ENCODE measurements at places on chromosomes 13 and 19.

DNA sequence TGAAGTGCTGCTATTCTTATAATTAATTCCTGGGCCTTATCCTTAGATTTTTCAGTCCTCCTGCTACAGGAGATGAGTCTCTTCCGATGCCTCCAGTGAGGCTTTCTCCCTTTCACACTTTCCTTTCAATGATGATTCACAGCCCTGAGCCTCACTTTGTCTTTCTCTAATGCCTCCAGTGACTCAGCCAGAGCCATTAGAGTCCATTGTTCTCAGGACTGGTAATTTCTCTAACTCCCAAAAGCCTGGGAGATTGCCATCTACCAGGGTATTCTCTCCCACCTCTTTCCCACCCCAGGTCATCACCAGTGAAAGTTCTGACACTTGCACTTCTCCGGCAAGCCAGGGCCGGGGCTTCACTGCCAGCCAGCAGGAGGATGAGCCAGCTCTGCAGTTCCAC lies 49.6 kb upstream of the ARGLU1 start:
- DNase-seq, result no peak

DNA sequence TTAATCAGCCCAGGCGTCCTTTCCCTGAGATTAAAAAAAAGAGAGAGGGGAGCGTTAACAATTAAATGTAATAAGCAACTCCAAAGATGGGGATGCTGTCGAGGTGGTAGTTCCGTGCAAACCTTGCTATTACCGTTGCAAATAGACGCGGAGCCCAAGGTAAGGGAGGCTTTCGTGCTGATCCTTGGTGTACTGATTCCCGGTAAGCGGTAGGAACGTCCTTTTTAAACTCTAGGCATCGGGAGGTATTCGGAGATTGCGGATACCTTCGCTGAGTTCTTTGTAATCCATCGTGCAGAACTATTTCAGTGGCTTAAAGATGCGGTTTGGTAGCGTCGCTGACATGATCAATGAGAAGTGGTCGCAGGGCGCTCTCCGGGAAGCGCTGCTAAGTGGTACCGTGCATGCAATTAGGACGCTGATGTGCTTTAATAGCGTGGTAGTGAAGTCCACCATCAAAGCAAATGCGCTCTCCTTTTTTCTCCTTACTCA lies 3.1 kb downstream of the SLITRK5 start:
- no peak for DNase-seq

DNA sequence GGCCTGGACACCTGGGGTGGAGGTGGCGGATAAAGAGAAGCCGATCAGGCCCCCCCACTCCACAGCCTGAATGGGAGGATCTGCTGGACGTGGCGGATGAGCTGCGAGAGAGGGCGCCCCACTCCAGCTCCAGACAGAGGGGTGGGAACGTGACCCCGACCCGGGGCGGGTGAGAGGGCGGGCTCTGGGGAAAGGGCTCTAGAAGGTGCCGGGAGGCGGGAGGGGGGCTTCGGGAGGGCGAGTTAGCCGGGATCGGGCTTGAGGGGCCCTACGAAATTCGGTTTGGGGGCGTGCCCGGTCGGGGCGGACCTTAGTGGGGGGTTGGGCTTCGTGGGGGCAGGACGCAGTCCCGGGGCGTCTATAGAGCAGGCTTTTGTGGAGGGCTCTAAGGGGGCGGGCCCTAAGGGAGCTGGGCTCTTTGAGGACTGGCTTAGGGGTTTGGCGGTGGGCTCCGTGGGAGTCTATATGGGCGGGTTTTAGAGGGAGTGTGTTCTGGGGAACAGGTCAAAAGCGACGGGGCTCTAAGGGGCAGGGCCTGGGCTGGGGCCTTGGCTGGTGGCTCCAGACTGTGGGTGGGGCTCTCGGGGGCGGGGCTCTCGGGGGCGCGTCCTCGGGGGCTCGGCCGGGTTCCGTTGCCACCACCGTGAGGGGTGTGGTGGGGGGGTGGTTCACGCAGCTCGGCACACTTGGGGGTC lies 4.1 kb upstream of the NANOS3 start:
- DNase-seq, result no peak

DNA sequence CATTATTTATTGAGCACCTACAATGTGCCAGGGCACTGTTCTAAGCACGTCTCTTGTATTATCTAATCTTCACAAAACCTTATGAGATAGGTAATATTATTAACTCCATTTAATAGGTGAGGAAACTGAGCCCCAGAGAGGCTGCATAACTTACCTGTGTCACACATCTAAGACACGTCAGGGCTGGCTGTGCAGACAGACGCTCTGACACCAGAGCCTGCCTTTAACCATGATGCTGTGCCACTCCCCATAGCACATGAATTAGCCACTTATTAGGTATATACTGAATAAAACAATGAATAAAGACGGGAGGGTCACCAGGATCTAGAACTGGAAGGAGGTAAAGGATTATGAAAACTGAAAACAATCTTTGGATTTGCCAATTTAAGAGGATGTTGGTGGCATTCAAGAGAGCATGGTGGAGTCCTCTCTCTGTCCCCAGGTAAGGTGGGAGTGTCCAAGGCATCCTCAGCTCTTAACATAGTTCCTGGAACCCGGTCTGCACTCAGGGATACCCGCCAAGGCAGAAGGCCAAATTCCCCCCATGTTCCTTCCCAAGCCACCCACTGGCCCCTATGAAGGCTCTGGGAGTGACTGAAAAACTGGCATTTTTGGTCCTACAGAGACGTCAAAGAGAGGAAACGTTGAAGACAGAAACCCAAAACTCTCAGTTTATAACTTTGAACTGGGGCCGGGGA lies 479.7 kb downstream of the FOXO1 start:
- no peak for DNase-seq

- DNase-seq, result no peak
These were observed 5.5 kb upstream of the CTXN1 start for GRCh38 chr19:7931221-7932061.

DNA sequence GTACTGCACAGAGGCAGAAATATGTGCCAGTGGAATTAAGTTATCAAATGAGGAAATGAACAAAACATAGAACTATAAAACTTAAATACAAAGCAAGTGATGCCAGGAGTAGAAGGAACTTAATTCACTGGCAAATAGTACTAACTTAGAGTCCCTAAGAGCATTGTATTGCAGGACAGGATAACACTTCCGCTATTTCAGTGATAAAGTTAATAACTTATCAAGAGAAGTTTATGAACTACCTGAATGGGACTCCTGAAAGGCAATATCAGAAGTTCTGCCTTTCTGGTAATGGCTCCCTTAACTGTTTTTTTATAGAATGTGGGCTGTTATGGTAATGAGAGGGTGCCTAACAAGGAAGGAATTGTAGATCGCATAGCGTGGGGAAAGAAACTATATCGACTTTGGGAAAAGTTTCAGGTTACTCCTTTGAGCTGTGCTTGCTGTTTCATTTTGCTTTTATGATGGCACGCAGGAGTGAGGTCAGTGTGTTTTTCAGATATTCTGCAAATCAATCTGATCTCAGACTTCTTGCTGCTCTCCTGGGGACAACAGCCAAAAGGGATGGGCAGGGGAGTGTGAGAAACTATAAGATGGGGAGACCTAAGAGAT lies 95.3 kb upstream of the MLNR start:
- DNase-seq, result no peak

DNA sequence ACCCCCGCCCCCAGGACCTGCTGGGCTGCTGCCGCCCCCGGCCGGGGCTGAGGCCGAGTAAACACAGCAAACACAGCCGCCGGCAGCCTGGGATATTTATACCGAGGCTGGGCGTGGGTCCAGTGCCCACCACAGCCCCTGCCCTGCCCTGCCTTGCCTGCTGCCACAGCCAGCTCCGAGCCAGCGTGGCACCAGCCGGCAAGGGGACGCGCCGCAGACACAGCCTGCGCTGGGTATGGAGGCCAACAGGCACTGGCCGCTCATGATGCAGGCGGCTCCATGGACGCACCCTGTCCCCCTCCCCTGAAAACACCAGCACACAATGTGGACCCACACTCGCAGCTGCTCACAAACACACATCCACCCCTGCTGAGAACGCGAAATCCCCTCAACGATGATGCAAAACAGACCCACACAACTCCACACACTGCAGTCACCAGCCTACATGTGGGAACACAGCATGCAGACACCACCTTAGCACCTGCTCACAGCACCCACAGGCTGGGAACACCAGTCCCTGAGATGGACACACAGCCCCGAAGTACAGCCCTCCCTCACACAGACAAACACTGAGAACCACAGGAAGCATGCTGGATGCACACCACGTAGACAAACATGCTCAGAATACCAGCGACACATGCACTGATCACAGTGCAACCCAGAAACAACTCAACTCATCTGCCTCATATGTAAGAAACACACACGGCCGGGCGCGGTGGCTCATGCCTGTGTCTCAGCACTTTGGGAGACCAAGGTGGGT lies 16.2 kb downstream of the CCDC97 start:
- no peak for DNase-seq

DNA sequence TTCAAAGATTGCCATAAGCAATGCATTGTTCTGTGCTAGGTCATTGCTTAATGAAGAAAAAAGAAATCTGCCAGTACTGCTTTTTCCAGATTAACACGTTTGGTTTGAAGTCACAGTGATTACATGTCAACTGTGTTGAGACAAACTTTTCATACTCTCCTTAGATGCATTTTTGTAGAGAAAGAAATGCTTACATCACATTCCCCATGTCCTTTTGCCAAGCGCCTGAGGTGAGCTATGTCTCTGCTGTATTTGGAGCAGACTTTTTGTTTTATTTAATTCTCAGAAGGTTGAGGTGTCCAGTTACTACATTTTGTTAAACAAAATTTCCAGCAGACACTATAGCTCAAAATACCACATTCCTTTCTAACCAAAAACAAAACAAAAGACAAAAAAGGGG lies 16.2 kb downstream of the LACC1 start:
- no peak for DNase-seq

- DNase-seq, result peak; percentile 7
These were observed 81.2 kb downstream of the COL4A2 start for GRCh38 chr13:110388108-110388943.

GRCh38 chr13:21055511-21056045 lies 5.8 kb downstream of the LATS2 start:
- DNase-seq, result no peak

GRCh38 chr13:62706048-62706447 lies 1290.4 kb upstream of the PCDH20 start:
- DNase-seq, result no peak

- no peak for DNase-seq
These were observed 2.3 kb downstream of the PLPP2 start for GRCh38 chr19:288911-289310.

GRCh38 chr13:85500696-85501256 lies 298.4 kb downstream of the SLITRK6 start:
- no peak for DNase-seq

DNA sequence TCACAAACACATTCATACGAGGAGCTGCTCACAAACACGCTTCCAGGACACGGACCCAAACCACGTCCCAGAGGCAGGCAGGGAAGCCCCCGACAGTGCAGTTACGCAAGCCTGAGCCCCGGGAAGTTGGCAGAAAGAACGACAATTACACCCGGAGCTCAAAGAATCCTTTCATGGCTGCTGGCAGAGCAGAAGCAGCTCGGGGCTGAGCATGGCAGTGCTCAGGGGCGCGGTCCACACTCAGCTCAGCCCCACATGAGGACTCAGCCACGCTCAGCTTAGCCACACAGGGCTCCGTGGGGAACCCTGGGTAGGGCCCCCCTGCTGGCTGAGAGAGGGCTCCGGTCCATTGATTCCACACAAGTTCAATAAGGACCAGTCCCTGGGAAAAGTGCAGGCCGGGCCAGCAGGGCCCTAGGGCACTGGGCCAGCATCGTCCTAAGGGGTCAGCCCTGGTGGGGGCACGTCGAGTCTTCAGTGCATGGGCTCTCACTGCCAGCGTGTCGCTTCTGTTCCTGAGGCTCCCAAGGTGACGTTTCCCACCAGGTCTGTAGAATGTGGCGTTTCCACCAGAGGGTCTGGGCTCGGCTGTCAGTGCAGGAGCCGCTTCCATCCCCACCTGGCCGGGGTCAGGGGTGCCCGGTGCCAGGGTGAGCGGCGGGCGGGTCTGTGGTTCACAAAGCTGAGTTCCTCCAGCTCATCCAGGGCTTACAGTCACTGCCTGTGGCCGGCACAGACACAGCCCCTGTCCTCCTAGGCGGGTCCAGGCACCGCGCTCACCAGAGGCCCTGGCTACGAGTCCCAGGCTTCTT lies 23.1 kb downstream of the GAS6 start:
- DNase-seq, result no peak

- DNase-seq, result no peak
These were observed 66.6 kb downstream of the SPRYD7 start for GRCh38 chr13:49869519-49869918.

DNA sequence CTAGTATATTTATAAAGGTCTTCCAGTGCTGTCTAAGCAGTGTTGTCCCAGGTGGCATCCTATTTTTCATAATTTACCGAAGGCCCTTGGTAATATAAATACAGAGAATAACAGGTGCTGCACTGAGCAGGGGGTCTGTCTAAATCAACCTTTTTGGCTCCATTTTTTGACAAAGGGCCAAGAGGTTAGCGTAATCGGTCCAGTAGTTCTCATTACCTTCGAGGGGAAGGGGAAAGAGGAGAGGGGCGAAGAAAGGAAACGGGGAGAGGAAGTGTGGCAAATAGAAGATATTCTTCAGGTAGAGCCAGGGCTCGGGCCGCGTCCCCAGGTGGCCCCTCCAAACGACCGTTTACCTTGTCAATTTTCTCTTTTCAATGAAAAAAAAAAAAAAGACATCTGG lies 749 bp upstream of the PAN3 start:
- DNase-seq, result no peak

DNA sequence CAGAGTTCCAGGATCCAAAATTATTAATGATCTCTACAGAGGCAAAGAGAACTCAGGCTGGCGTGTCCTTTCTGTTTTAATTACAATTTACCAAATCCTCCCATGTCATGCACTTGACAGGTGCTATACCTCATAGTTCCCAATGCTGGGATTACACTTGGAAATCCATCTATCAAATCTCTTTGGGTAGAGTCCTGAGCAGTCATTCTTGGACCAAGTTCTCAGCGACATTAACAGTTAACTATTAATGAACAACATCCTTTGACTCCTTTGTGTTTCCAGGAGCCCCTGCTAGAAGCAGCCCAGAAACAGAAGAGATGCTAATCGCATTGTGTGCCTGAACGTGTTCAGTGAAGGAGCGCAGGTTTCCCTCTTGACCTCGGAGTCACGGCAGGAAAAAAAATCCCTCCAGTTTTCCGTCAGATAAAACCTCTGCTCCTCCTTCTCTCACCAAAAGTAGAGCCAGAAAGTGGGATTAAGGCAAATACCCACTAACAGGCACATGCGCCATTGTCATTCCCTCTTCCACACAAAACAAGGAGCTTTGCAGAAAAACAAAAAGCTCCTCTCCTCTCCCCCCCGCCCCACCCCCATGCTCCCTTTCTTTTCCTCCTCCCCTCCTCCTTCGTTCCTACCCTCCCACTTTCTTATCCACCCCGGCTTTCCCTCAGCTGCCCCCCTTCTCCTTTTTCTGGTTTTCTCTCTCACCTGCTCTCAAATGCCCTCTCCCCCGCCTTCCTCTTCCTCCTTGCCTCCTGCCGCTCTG lies 224.7 kb downstream of the ZIC5 start:
- DNase-seq, result no peak

DNA sequence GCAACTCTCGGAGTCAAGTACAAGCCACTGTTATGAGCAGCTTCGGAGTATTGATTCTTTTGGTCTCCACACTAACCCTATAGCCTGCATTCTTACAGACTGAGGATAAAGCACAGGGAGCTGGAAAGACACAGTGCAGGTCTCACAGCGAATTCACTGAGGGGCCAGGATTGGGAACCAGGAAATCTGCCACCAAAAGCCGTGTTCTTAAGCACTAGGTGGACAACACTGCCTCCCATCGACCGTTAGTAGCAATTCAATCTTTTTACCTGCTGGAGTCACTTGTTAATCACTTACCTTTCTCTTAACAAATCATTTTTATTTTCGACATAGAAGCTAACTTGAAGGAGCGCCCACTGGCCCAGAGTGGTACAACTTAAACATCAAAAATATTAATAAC lies 6.3 kb downstream of the PMIS2 start:
- DNase-seq, result no peak
